ENCODE measurements at places on chromosomes 5 and 9. TPM values are rescaled to one million over a fixed set of nuclear protein-coding genes. Genes with fewer than 3 reads are reported as not detected.

Gene EIF4E1B
- not detected for total RNA-seq

Gene RGS7BP
- total RNA-seq: 24.3 TPM

DNA sequence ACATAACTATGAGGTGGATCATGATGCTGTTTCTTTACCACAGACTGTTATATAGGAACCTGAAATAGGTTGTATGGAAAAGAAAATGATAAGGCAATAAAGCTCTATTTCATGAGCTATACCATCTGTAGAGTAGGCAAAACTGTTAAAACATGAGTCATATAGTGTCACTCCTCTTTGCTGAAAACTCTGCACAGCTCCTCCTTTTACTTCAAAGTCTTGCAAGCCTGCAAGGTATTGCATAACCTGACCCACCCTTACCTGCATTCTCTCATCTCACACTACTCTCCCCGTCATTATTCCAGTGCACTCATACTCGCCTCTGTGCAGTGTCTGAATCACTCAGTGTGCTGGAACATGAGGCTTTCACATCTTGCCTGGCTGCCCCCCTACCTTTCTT is 790.1 kb downstream of the EFNA5 start:
- DNase-seq: no peak
- H3K27me3 ChIP-seq: no peaks in the 10 kb centered on the region
- no peaks in the 10 kb centered on the region for H3K4me1 ChIP-seq
- no peaks in the 10 kb centered on the region for H3K36me3 ChIP-seq

DNA sequence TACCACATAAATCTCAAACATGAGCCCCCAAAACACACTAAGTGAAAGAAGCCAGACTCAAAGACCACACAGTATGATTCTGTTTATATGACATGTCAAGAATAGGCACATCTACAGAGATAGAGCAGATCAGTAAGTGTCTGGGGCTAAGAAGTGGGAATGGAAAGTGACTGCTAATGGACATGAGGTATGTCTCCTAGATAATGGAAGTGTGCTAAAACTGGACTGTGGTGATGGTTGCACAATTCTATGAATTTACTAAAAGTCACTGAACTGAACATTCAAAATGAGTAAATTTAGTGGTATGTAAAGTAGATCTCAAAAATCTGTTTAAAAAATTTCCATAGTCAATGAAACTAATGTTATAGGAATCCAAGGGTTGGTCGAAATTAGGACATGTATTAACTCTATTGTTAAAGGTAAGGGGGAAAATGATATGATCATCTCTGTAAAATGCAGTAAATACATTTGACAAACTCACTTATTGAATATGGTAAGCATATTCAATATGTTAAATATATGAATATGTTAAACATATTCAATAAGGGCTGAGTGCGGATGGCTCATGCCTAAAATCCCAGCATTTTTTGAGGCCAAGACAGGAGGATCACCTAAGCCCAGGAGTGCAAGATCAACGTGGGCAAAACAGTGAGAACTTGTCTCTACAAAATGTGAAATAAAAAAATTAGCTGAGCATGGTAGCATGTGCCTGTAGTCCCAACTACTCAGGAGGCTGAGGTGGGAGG is 51.7 kb downstream of the NUP155 start:
- H3K4me3 ChIP-seq: no peak overlapping the region
- H3K27ac ChIP-seq: no peak overlapping the region
- no peak for DNase-seq
- peaks cover 38% of the 10 kb centered on the region for H3K36me3 ChIP-seq
- H3K4me1 ChIP-seq: no peaks in the 10 kb centered on the region

DNA sequence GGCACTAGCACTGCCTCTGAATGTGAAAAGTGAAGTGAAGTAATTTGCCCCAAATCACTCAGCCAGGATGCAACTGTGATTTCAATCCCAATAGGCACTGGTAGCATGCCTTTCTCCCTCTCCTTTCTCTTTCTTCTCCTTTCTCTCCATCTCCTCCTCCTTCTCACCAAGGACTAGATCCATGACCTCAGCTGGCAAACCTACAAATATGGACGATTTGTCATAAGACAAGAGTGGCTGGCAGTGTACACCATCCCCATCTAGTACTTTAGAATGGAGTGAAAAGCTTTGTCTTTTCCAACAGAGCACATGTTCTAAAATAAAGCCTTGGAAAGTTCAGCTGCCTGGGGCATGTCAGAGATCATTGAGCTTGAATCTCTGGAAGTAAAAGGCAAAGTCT is 574.7 kb upstream of the CLINT1 start:
- H3K27ac ChIP-seq: no peak overlapping the region
- no peak overlapping the region for H3K4me3 ChIP-seq
- H3K36me3 ChIP-seq: no peaks in the 10 kb centered on the region

DNA sequence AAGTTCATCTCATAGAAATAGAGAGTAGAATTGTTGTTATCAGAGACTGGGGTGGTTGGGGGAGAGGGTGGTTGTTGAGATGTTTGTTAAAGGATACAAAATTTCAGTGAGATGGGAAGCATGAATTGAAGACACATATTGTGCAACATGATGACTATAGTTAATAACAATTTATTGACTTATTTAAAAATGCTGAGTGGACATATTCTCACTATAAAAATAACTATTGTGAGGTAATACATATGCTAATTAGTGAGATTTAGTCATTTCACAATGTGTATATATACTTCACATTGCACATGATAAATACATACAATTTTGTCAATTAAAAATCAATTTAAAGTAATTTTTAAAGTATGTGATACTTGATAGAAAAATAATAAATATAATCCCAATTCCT is 722.5 kb upstream of the CHD1 start:
- no peak overlapping the region for H3K4me3 ChIP-seq
- H3K27me3 ChIP-seq: no peaks in the 10 kb centered on the region
- H3K4me1 ChIP-seq: no peaks in the 10 kb centered on the region
- no peak for DNase-seq
- H3K36me3 ChIP-seq: no peaks in the 10 kb centered on the region
- no peak overlapping the region for H3K27ac ChIP-seq

- H3K4me1 ChIP-seq: no peaks in the 10 kb centered on the region
- H3K27ac ChIP-seq: no peak overlapping the region
- H3K4me3 ChIP-seq: no peak overlapping the region
These were observed 45.3 kb upstream of the NKD2 start for GRCh38 chr5:963310-963672.

- H3K36me3 ChIP-seq: no peaks in the 10 kb centered on the region
- DNase-seq: no peak
- no peak overlapping the region for H3K27ac ChIP-seq
- peak overlapping the region; percentile 87 for H3K4me3 ChIP-seq
These were observed 335 bp downstream of the ROPN1L start for GRCh38 chr5:10441992-10442435.

GRCh38 chr5:154196955-154197652 is 6.6 kb downstream of the GALNT10 start:
- no peak overlapping the region for H3K27ac ChIP-seq
- no peak overlapping the region for H3K4me3 ChIP-seq
- H3K4me1 ChIP-seq: peaks cover 22% of the 10 kb centered on the region
- no peaks in the 10 kb centered on the region for H3K27me3 ChIP-seq

DNA sequence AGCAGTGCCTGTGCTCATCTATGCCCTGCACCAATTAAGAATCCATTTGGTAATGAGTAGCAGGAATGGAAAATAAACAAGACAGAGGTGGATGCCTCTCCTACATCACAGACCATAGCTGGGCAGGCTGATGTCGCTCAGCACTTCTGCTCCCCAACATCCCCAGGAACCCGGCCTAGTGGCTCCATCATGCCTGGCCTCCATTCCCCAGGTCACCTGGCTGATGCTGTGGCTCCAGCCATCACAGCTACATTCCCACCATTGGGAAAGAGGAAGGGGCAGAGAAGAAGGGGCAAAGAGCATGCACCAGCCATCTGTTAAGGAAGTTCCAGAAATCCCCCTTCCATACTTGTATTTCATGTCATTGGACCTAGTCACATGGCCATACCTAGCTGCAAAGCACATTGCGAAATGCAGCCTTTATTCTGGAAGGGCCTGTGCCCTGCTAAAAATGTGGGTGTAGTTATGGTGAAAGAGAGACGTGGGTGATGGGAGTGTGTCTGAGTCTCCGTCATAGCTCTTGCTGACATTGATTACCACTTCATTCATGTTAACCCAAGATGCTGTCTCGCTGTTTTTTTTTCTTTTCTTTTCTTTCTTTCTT is 86.1 kb upstream of the ADAMTS2 start:
- no peaks in the 10 kb centered on the region for H3K27me3 ChIP-seq
- H3K4me3 ChIP-seq: no peak overlapping the region
- H3K4me1 ChIP-seq: no peaks in the 10 kb centered on the region

DNA sequence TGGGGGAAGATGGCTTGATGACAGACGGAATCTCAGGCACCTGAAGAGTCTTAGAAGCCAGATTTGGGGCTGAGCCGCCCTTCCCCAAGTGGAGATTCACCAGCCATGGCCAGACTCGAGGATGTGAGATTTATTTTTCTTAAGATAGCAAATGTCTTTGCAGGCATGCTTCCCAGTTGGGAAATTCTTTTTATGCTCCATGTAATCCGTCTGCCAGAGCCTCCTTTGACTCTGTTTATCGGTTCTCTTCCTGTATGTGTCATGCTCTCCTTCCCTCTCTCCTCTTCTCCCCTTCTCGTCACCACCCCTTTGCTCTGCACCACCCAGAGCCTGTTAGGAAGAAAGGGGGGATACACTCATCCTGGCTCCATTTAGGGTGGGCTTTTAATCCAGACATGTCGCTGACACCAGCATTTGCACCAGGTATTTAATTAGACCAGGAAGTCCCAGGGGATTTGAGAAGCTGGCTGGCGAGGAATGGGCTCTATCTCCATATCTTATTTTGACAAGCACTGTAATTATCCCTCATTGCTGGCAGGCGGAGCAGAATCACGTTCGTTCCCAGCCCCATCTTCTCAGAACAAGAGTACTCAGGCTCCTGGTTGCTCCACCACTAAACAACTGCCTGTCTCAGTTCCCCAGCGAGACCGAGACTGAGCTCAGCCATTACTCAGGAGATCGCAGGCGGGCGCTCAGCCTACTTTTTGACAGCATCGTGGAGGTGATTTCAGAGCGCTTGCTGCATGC is 50.9 kb downstream of the KCNIP1 start:
- H3K4me1 ChIP-seq: peaks cover 7% of the 10 kb centered on the region
- H3K4me3 ChIP-seq: no peak overlapping the region
- DNase-seq: no peak
- H3K27me3 ChIP-seq: no peaks in the 10 kb centered on the region
- H3K27ac ChIP-seq: no peak overlapping the region

DNA sequence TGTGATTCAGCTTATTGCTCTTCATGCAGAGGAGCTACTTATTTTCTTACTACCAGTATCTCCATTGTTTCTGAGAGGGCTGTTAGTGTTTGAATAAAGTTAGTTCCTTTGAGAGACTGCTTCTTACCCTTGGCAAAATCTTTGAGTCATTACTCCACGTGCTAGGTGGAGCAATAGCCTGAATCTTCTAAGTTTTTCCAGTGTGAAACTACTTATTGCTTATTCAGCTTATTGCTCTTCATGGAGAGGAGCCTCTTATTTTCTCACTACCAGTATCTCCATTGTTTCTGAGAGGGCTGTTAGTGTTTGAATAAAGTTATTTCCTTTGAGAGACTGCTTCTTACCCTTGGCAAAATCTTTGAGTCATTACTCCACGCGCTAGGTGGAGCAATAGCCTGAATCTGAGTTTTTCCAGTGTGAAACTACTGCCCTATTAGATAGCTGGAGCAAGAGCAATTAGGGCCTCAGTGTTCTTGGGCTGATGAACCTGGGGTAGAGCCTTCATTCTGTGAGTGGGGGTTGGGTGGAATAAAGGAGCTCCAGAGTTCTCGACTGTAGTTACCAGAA is 41.9 kb downstream of the GPBP1 start:
- H3K4me3 ChIP-seq: no peak overlapping the region
- H3K36me3 ChIP-seq: peaks cover 10% of the 10 kb centered on the region
- H3K27me3 ChIP-seq: no peaks in the 10 kb centered on the region

DNA sequence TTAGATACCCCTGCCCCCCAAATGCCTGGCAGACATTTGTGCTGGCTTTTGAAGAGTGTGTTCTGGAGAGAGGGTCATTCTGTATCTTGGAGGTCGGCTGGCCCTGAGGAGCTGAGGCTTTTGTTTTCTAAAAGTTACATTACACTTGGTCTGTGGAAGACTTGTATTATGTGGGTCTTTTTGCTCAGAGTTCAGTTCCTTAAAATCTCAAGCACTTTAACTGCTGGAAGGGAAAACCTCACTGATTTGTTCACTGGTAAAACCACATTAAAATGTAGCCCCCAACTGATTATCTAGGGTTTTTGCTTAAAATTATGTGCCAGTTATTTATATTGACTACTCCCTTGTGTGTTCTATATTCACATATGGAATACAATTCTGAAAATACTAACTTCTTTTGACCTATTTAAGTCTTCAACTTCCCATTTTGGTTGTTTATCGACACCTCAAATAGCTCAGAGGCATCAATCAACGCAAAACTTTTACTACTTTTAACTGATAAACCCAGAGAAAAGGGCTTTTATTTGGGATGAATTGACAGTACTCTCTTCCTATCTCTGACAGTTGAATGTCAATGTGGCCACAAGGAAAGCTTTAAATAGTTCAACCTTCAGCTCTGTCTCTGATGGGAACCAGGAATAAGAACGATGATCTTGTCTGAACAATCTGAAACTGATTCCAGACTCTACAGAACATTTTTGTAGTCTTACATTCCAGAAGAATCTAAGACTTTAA is 54.0 kb upstream of the MAP3K1 start:
- no peak overlapping the region for H3K27ac ChIP-seq
- H3K27me3 ChIP-seq: no peaks in the 10 kb centered on the region
- no peak overlapping the region for H3K4me3 ChIP-seq
- no peaks in the 10 kb centered on the region for H3K36me3 ChIP-seq
- no peak for DNase-seq
- no peaks in the 10 kb centered on the region for H3K4me1 ChIP-seq

- no peaks in the 10 kb centered on the region for H3K36me3 ChIP-seq
- H3K4me3 ChIP-seq: no peak overlapping the region
- DNase-seq: no peak
- H3K27ac ChIP-seq: no peak overlapping the region
These were observed 79.8 kb upstream of the PAPPA start for GRCh38 chr9:116073826-116074225.

GRCh38 chr9:137227054-137227852 is at the start of gene RNF224:
Gene RNF224, plus strand, starts transcription at chr9:137227502. Its CDS starts 834 bp downstream, at chr9:137228336.
- no peak for DNase-seq
- H3K36me3 ChIP-seq: no peaks in the 10 kb centered on the region
- H3K4me3 ChIP-seq: no peak within 1 kb of the TSS
- peaks cover 7% of the 10 kb centered on the region for H3K4me1 ChIP-seq

All from thoracic aorta (tissue), 2 donors.